NT2/D1 (cell line): ENCODE measurements at places on chromosomes 5 and 9.

- no peak for DNase-seq
Measured at GRCh38 chr5:9423571-9423970, 122.3 kb downstream of the SEMA5A start.

GRCh38 chr5:78116167-78116566, 178.3 kb downstream of the AP3B1 start:
- no peak for DNase-seq

GRCh38 chr5:111394586-111394985, 117.7 kb downstream of the STARD4 start:
- no peak for DNase-seq

- no peak for DNase-seq
Measured at GRCh38 chr5:180515294-180515693, 21.1 kb downstream of the CNOT6 start.

DNA sequence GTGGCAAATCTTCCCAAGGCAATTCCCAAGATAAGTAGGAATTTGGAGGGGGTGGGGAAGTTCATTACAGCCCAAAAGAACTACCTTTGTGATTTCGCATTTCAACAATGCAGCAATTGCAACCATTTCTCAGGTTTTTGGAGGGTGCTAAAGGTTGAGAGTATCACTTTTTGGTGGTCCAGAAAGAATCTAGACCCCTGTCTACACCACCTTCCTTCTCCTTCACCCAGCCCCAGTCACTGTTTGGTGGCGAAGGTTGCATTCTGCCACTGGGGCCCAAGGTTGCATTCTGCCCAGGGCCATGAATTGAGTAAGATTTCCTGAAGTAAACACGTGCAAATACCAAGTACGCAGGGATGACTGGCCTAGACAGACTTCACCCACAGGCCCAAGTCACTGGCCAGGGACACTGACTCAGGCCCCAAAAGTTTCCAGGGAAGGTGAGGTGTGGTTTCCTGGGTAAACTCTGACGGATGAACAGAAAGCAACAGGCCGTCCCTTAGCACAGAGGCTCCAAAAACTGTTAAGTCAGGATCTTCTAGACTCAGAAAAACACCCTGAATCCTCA, 5.7 kb downstream of the PDE6A start:
- no peak for DNase-seq

DNA sequence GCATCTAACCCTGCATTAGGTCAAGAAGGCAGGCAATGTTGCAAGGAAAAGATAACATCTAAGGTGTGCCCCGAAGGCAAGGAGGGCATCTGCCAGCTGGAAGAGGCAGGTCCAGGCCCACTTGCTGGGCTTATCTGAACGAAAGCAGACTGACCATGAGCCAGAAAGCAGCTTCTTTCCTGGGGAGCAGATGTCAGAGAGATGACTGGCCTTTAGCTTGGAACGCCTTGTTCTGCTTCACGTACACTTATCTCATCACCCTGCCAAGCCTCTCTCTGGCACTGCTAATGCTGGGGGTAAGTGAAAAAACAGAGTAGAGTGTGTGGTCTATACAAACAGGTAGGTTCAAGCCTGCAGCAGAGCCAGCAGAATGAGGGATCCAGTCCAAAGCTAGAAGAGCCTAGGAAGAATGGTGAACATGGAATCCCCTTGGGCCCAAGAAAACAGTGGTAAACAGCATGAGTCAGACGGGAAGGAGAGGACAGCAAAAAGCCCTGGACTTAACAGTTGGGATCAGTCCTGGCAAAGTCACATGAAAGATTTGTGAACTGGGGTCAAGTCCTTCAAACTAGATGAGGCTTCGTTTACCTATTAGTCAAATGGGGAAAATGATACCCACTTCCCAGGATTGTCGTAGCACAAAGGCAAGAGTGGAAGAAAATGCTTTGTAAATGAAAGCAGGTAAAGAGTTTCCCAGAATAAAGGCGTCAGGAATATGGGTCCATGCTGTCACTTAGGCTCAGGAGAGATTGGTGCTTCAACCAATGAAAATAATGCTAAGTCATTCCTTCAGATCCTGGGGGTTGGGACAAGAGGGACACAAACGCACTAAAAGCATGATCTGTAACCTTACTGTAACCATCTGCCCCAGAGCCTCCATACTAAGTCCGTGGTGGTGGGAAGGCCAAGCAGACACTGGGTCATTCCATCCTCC, 200.9 kb downstream of the SLIT3 start:
- no peak for DNase-seq

DNA sequence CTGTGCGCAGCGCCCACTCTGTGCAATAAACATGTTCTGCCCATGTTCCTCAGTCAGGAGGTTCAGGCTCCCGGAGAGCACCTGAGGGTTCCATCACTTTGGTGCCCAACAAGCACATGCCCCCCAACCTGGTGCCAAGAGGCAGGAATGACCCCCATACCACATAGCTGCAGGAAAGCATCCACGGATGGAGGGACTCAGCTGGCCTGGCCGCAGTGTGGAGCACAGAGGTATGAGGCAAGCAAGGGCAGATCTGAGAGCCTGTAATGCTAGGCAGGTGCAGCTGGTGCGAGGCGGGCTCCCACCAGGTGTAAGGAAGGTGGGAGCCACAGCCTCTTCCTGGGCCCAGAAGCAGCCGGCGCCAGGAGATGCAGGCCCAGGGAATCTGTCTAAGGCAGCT, 4.3 kb upstream of the MRNIP start:
- no peak for DNase-seq

- no peak for DNase-seq
Measured at GRCh38 chr5:143354025-143354424, 49.5 kb downstream of the NR3C1 start.

DNA sequence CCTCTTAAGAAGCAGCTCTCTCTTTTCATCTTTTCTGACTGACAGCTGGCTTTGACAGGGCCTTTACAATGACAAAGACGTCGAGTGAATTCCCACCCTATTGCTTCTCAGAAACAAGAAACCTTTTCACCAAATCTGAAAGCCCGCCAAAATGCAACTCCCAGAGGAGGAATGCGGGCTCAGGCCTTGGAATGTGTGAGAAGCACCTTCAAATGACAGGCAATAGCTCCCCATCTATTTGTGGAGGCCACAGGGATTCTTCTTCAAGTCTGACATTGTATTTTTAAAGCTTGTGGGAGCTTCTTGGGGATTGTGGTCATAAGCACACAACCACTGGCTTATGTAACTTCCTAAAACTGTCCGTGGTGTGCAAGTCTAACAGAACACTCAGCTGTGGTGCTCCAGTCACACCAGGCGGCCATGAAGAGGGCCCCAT, 72.7 kb downstream of the DPYSL3 start:
- DNase-seq = no peak

DNA sequence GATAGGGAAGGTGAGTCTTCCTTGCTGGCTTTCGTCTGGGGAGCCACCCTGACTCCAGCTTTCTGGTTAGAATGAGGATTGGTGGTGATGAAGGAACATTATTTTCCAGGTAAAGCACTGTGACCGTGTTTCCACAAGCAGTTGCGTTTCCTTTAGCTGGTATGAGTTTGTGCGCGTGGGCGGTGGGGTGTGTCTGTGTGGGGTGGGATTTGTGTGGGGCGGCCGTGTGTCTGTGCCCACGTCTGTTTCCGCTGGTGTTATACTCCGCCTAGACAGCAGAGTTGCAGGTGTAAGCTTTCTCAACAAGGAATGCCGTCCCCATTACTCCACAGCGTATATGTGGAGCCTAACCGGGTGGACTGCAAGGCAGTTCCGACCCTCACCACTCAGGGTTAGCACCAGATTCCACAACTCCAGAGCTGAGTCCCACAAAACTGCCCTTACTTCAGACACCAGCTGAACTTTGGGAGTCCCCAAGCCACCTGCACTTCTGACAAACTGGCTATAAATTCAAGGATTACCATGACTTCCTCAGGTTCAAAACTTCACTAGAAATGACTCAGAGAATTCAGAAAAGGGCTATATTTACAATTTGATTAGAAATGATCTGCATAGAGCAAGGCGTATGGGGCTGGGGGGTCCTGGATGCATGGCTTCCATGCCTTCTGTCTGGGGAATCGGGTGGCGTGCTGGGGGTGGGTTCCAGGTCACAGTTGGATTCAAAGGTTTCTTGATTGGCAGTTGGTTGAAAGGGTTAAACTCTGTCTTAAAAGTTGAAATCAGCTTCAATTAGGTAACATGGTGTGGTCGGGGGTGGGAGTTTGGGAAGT, 29.8 kb downstream of the PROP1 start:
- DNase-seq = no peak

DNA sequence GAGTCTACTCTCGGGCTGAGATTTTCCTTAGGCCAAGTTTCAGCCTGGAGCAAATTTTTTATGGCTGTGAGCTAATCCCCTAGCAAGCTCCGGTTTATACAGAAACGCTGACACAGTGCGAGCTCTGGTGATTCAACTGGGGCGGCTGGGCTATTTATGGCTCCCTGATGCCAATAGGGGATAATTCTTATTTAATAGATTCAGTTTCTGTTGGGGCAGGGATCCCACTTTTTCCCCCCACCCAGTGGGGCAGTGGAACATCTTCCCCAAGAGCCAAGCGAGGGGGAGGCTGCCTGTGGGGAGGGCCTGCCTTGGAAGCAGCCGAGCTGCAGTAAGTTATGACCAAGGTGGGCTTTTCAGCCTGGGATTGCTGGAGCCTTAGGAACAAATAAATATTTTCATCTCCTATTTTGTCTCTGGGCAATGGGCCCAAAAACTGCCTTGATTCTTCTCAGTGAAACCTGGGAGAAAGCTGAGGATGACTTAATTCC, 129.1 kb downstream of the MACROH2A1 start:
- DNase-seq = no peak

- no peak for DNase-seq
Measured at GRCh38 chr9:130290291-130291181, 25.0 kb downstream of the HMCN2 start.

DNA sequence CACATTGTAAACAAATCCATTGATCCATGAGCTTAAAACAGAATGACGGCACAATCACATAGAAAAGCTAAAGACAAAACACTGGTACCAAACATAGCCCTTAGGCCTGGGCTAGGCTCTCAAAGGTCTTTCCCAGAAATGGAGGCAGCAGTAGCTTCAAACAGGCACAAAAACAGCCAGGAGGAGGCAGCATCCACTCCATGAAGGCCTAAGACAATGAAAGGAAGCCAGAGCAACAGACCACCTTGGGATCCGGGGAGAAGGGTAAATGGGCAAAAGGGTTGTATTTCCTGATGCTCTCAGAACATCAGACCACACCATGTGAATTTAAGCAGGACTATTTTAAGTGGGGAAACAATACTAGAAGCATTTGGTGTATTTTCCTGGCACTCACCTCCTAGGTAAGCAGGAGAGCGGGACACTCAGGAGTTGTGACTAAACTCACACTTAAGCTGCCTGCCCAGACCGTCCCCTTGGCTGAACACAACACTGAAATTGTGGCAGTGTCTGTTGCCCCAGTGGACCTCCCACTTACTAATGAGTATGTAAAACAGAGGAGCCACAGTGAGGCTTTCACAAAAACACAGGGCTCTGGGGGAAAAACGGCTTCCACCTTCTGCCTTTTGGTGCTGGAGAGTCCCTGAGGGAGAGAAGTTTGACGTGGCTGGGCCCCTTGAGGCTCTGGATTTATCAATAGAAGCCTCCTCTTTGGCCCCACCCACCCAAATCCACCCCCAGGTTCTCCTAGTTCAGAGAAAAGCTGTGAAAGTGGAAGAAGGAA, 11.9 kb downstream of the GNPDA1 start:
- no peak for DNase-seq

GRCh38 chr9:122808141-122808540, 8.2 kb downstream of the OR1K1 start:
- DNase-seq = no peak

DNA sequence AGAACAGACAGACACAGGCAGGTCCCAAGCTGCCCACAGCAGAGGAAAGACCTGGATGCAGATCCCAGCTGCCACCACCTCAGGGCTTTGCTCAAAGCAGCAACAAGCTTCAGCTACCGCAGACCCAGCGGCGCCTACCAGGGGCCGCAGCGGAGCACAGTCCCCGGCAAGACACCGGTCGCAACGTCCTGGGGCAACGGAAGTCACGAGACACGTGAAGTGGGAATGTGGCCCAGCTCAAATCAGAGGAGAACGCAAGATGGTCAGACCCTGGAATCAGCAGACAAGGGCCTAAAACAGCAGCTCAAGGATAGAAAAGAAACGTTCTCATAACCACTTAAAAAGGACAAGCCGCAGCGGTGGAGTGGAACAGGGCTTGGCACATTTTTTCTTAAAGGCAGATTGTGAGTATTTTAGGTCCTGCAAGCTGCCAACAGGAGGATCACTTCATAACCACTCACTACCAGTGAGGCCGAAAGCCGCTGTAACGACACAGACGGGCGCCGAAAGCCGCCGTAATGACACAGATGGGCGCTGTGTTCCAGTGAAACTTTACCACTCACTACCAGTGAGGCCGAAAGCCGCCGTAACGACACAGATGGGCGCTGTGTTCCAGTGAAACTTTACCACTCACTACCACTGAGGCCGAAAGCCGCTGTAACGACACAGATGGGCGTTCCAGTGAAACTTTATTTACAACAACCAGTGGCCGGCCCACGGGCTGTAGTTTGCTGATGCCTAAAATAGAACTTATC, 21.7 kb downstream of the SLC9A3 start:
- DNase-seq = no peak

DNA sequence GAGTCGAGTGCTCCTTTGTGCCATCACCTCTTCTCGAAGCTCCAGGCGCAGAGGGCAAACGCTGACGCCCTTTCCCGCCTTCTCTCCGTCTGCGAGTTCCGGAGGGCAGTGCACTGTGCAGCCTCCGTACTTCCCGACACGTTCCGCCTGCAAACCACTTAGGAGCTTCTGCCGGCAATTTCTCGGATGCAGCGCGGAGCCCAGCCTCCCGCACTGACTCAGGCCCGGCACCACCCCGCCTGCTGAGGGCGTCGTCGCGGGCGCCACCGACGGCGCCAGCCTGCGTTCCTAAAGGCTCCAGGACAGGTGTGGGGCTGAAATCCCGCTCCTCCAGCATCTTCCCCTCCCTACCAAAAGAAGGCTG, 9.3 kb upstream of the TRIM36 start:
- DNase-seq = no peak

DNA sequence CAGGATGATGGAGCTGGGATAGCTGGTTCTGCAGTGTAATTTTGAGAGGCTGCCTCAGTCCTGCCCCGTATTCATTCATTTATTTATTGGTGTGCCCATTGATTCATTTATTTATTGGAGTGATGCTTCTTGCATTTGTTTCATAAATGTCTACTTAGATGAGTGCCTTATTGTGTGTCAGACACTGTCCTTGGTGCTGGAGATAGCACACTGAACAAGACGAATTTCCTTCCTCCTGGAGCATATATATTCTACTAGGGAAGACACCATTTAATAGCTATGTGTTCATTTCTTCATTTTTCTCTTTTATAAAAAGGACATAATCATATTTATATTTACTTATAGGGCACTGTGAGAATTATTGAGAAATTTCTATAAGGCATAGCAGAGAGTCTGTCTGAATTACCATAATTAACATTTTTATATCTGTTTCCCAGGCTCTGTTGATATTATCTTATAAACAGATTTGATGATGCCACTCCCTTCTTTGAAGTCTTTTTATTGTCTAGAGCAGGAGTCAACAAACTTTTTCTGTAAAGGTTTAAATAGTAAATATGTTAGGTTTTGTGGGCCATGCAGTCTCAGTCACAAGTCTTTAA, 433.9 kb upstream of the ZNF608 start:
- no peak for DNase-seq

DNA sequence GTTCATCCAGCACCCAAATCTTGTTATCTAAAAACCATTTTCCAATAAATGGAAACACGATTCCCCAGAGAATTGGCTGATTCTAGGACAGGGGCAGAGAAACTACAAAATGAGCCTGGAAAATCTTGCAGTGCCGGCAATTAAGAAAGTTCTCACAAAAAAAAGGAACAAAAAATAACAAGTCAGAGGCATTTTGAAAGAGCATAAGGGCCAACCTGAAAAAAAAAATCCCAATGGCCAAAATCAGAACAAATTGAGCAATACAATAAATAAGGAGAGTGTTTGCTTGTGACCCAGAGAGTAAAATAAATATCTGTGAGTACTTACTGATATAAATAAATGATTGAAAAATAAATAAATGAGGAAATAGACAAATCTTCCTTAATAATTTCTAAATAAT, 55.1 kb upstream of the S1PR3 start:
- DNase-seq = no peak
